ENCODE measurements at places on chromosomes 1 and 21.

- DNase-seq = no peak
Observed at GRCh38 chr21:42980312-42981213, 6.2 kb downstream of the PKNOX1 start.

GRCh38 chr1:111789666-111790316 lies 34.1 kb downstream of the DDX20 start:
- DNase-seq = no peak

- no peak for DNase-seq
Observed at GRCh38 chr1:198564716-198565115, 24.2 kb upstream of the ATP6V1G3 start.

DNA sequence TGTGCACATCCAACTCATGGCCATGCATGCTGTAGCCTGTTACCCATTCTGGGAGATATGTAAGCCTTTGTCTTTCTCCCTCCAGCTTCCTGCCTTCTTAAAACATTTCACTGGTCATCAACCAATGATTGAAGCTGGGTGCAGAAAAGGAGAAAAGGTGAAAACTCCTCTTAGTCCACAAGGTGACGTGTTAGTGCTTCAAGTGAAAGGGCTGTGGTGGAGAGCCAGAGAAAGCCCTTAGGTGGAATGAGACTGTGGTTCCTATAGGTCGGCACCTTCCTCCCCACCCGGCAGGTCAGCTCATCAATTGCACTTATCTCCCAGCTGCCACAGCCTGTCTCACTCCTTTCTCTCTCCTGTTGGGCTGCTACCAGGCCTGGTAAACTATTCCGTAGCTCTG lies 30.4 kb downstream of the ERG start:
- no peak for DNase-seq

DNA sequence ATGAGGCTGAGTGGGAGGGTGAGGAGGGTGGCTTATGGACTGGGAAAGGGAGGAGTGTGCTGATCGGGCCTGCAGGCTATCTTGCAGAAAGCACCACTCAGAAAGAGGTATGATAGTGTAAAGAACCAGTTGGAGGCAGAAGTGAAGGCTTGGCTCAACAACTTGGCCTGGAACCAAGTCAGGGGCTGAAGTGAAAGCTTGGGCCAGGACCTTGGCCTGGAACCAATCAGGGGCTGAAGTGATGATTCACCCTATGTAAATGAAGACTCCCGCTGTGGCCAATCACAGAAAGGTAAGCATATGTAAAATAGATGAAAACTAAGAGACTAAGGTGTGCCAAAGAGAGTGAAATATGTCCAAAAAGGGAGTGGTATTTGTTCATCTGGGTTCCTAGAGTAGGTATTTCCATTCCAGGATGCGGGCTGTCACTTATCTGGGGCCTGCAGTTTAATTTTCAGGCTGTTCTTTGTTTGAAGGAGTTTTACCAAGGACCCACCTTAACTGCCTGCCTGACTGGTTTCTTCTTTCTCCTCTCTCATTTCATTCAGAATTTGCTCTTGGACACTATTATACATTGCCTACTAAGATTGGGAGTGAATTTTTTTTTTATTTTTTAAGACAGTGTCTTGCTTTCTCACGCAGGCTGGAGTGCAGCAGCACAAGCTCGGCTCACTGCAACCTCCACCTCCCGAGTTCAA lies 5.1 kb upstream of the RFX5 start:
- no peak for DNase-seq

DNA sequence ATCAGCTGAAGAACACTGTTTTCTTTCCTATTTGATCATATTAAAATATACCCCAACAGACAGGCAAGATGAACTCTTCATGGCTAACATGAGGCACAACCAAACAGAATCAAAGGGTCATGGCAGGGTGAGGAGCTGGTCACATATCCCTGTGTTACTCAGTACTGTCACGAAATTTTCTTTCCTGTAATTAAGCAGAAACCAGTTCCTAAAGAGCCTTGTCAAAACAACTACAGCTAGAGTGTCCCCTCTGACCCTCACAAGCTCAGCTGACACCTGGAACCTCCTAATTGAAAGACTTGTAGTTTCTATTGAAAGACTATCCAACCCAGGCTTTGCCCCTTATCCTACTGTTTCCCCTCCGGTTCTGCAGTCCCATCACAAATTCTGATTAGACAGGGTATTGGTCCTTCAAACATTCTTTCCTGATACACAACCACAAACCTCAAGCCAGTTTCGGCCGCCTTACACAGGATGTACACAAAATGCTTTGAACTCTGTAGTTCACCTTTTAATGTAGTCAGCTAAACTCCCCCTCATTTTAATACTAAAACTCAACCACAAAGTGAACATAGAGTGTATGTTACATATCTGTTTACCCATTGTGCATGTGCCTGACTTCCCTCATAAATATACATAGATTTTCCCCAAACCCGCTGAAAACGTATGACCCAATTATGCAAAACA lies 651.9 kb downstream of the MRPL39 start:
- no peak for DNase-seq

GRCh38 chr1:195721210-195721971 lies 886.8 kb downstream of the KCNT2 start:
- no peak for DNase-seq

DNA sequence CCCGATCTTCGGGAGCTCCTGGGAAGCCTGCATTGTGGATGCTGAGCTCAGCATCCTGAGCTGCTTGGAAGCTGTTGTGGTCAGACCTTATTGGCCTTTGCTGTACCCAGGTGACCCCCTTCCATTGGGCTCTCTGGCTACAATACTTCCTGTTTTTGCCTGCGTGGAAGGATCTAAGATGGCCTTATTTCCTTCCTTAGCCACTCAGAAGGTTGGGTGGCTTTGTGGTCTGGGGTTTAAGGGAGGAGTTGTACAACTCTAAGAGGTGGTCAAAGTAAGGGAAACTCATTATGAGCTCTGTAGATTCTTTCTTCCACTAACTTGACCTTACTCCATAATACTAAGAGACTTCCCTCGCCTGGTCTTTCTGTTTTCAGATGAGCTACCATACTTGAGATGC lies 17.7 kb downstream of the PFKFB2 start:
- no peak for DNase-seq

GRCh38 chr1:31362032-31362431 lies 10.8 kb downstream of the FABP3 start:
- DNase-seq = no peak

- DNase-seq = no peak
Observed at GRCh38 chr1:224668984-224669383, 52.9 kb downstream of the CNIH3 start.

DNA sequence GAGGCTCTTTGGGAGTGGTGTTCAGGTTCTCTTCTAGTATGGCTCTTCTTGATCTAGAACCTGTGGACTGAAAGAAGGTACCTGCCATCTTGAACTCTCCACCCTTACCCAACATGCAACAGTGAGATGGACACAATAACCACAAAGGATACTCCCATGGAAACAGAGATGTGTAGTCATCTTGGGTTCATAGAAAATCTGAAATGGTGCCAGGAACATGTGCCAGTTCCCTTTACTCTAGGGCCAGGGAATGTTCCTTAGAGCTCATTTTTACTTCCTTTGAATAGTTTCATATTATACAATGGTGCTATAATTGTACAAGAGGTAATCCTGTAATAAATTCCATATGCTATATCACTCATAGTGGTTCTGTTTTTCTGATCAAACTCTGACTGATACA lies 13.2 kb upstream of the SCYL3 start:
- DNase-seq = no peak

DNA sequence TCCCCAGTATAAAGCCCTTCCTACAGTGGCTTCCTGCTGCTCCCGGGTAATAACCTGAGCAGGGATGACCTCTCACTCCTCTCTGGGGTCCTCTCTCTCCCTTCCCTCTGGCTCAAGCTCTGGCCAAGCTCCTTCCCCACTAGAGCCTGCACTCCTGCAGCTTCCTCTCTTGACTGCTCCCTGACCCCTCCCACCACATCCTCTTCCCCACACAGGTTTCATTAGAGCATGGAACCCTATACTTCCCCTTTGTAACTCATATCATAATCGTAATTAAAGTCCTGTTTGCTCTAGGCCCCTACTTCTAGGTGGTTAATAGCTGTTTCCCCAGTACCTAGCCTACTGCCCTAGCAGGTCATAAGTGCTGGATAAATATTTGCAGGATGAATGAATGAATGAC lies 146.2 kb downstream of the C1orf21 start:
- no peak for DNase-seq

- no peak for DNase-seq
Observed at GRCh38 chr1:9213956-9214355, 20.6 kb upstream of the H6PD start.

All from stimulated activated CD8-positive, alpha-beta memory T cell treated with anti-CD3 and anti-CD28 coated beads, Interleukin-2, amount 100 ng/mL, for 1 hour (primary cell).